ENCODE measurements at places on chromosomes 5 and 9. TPM values are rescaled to one million over a fixed set of nuclear protein-coding genes. Genes with fewer than 3 reads are reported as not detected.

RGS7BP gene
- 1.6 TPM for total RNA-seq

NUTM2G gene
- total RNA-seq: not detected

KIAA1958 gene
- 14.1 TPM for total RNA-seq

TAF11L5 gene
- not detected for total RNA-seq

FGD3 gene
- total RNA-seq: 23.9 TPM

PCDHB5 gene
- total RNA-seq: 1.8 TPM

LCN1 gene
- not detected for total RNA-seq

TLX3 gene
- total RNA-seq: not detected

IFNK gene
- total RNA-seq: not detected

Data from lower lobe of right lung (tissue), 2 donors.